ENCODE measurements at places on chromosomes 6 and 20.

- no peak for DNase-seq
Measured at GRCh38 chr6:152748843-152749242, 1.8 kb upstream of the VIP start.

DNA sequence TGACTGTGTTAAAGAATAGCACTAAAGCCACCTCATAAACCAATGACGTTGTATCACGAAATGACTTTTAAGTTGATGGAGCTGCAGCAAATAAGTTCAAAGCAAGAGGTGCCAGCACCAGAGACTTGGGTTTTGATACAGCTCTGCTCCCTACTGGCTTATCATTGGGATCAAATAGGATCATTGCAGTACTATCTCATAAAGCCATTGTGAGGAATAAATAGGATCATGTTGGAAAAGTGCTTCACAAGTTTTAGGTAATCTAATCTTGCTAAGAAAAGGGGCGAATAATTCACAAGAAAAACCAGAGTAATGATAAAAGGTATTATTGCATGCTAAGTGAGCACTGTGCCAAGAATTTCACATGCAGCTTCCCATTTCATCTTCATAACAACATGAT, 10.4 kb upstream of the CEP85L start:
- no peak for DNase-seq

DNA sequence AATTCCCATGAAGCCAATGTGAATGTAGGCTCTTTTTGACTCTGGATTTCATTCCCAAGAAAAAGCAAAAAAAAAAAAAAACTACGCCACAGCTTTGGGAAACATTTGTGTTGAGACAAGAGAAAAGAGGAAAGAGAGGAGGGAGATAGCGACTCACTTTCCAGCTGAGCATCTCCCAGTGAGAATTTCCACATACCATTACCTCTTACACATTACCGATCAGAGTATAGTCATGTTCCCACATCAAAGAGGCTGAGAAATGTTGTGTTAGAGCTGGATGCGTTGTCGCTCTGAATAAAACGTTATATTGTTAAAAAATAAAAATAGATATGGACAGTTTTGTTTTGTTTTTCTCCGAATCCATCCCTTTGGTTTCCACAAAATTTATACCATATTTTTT, 1019.3 kb upstream of the ADGRB3 start:
- no peak for DNase-seq

- no peak for DNase-seq
Measured at GRCh38 chr6:10205892-10206291, 209.0 kb downstream of the TFAP2A start.

- no peak for DNase-seq
Measured at GRCh38 chr6:76220805-76221204, 148.3 kb upstream of the IMPG1 start.

- DNase-seq = no peak
Measured at GRCh38 chr20:62141397-62142251, 1.6 kb downstream of the PSMA7 start.

DNA sequence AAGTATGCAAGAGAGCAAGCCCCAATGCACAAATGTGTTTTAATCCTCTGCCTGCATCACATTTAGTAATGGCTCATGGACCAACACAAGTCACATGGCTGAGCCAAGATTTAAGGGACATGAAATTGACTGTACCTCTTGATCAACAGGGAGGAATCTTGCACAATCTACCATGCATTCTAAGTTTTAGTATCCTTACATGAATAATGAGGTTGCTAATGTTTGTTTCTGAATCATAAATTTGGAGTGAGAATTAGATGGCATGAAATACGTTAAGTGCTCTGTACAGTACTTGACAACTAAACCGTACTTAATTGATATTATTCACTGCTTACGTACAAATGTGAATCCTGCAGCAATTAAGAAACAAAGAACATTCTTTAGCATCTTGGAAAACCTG, 553.8 kb upstream of the JAG1 start:
- no peak for DNase-seq

- DNase-seq = no peak
Measured at GRCh38 chr6:147666255-147666654, 157.8 kb downstream of the SAMD5 start.

DNA sequence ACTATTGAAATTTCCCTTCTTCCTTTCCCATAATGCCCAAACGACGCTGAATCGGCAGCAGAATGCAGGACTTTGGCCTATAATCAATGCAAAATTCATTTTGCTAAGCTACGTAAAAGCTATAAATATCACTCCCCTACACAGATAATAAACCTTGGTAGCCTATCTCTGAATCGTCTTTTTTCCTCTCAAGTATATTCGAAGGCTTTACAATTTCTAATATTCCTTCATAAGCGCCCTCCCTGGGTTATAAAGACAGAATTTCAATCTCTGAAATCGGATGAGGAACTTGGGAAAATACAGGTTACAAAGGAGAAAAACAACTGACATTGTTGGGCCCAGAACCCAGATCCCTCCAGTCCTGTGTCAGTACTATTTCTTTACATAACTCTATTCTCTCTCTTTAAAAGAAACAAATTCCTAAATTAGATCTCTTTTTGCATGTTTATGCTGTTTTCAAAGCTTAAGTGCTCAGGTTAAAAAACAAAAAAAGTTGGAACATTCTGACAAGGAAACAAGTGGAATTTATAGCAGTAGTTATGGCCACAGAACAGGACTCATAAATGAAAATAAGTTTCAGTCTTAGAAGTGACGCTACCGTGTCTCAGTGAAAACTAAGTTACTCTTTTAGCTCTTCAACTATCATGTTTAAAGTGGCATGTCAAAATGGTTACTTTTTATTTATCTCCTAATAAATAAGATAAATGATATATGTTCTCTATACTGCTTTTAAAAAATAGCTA, 84.5 kb downstream of the SESN1 start:
- DNase-seq = no peak

DNA sequence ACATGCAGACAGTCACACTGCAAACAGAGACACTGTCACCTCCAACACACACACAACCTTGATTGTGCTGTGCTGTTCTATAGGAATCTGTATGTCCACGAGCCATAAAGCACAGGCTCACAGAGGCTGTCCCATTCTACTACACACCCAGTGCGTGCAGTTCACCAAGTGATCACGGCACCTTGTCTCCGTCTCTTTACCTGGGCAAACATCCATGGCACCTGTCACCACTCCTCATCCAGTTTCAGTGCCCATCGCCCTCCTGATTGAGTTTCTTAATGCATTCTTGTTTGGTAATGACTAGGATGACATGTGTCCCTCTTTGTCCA, 65.8 kb upstream of the STMND1 start:
- DNase-seq = no peak

DNA sequence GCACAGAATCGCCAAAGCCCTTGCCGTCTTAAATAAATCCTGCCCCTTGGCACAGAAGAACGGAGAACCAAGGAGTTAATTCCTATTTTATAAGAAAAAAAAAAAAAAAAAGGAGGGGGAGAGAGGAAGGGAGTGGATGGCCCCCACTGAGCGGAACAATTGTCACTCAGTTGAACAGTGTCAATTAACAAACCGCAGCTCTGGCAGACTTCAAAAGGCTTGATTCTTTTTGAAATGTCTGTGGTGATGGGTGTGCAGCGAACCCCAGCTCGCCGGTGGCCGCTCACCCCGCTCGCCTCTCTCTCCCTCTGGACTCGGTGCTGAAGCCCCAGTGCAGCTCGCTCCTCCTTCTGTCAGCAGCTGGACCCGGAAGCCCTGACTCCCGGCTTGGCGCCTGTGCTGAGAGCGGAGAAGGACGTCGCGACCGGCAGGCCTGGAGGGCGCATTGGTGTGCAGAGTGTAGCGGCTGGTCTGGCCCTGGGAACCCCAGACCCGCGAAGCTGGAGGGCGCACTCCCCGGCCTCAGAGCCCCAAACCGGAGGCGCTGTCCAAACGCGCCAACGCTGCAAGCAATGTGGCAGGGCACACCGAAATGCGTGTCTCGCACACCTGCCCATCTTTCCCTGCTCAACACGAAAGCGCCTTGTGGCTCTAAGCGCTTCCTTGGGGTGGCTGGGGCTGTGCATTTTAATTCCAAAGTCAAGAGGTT, 3.4 kb downstream of the LINC00237 start:
- DNase-seq = no peak

DNA sequence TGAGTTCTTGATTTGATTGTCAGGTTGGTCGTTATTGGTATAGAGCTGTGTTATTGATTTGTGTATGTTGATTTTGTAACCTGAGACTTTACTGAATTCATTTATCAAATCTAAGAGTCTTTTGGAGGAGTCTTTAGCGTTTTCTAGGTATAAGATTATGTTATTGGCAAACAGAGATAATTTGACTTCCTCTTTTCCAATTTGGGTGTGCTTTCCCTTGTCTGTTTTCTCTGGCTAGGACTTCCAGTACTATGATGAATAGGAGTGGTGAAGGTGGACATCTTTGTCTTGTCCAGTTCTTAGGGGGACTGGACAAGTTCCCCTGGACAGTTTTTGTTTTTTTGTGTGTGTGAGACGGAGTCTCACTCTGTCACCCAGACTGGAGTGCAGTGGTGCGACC, 17.4 kb downstream of the HLA-DOA start:
- no peak for DNase-seq

GRCh38 chr6:106512048-106512967, 117.0 kb downstream of the RTN4IP1 start:
- peak; percentile 40 for DNase-seq

DNA sequence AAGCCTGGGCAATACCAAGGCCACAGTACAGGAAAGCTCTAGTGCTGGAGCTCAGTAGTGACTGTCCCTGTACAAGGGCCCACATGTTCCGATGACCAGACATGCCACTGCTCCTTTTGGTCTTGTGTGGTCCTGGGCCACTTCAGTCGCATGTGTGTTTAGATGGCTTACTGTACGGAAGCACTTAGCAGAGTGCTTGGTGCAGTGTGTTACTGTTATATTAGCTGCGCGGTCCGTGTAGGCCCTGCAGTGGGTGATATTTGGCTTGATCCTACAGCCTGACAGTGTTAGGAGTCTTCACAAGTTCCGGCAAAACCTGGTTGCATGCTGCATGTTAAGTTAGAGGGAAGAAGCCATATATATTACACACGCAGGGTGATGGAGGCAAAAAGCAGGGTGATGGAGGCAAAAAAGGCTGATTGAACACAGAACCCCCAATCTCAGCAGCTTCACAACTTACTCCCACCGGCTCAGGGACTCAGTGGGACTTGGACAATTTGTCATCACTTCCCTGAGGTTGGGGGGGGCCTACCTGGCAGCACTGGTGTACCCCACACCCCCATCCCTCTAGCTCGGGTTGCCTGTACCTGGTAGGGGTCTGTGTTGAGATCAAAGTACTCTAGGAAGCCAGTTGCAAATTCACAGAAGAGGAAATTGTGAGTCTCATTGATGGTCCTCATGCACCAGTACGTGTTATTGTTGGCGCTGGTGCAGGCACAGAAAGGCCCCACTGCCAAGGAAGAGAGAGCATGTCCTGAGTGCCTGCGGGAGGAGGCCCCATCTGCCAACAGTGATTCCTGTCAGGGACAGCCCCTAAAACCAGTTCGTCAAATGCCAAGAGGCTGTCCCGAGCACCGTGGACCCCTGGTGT, 122.6 kb downstream of the SULF2 start:
- no peak for DNase-seq

DNA sequence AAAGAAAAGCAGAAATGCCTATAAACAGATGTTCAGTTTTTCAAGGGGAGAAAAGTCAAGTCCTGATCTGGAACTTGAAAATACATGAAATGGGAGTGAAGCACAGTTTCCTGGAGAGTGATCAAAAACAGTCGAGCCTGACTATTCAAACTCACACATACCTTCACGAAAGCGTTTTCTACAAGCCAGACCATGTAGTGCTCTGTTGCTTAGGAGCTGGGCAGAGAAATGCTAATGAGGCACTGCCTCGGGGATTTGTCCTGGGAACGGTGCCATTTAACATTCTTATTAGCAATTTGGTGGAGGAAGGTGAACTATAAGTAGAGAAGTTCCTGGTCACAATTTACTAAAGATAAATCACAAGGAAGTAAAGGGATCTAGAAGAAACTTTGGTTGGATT, 5.9 kb downstream of the NHSL1 start:
- DNase-seq = peak; percentile 71

DNA sequence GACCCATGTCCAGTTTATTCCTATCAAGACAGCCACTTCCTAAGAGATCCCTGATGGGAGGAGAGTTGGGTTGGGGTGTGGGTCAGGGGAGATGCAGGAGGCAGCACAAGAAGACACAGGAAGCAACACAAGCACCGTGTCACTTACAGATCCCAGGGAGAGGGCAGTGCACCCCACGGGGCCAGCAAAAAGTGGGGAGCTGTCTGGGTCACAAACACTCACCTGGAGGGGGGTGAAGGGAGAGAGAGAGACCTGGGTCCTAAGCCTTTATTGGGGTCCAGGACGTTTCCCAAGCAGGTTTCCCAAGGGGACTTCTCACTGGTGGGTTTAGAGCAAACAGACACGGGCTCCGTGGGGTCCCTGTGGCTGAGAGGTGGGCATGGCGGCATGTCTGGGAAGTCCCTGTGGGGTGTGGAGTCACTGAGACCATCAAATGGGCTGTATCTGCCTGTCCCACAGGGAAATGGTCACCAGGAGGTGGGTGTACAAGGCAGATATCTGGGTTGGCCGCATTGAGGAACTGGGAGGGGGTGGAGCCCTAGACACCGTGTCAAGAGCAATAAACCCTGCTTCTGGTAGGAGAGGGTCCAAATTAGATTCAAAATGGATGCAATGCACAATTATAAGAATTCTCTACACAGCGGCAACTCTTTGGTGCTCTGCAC, 1.6 kb upstream of the CD93 start:
- DNase-seq = no peak

DNA sequence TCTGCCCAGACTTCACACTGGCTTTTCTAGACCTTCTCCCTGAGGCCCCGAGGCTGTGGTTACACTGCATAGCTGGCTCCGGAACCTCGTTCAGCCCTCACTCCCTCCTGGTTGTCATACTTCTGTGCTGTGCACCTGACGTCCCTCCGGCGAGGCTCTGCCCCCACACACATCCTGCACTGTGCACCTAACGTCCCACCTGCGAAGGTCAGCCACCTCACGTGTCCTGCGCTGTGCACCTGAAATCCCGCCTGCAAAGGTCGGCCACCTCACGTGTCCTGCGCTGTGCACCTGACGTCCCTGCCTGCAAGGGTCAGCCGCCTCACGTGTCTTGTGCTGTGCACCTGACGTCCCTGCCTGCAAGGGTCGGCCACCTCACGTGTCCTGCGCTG, 111.0 kb upstream of the FRMD1 start:
- no peak for DNase-seq

- DNase-seq = no peak
Measured at GRCh38 chr6:161511447-161512095, 237.7 kb upstream of the AGPAT4 start.

- no peak for DNase-seq
Measured at GRCh38 chr6:128483472-128484135, 36.8 kb downstream of the PTPRK start.

- DNase-seq = no peak
Measured at GRCh38 chr6:63635215-63635587, 401 bp upstream of the PHF3 start.
